Left colon (tissue), 2 donors: ENCODE measurements at places on chromosomes 11 and 22. TPM values are rescaled to one million over a fixed set of nuclear protein-coding genes. Genes with fewer than 3 reads are reported as not detected.

GRCh38 chr11:113474362-113475159 is 637 bp downstream of the DRD2 start:
- peak; percentile 63 for DNase-seq

The TMEM191C gene
- total RNA-seq = 4.0 TPM

The DBX1 gene
- not detected for total RNA-seq

GRCh38 chr11:64090806-64091516 is 55.2 kb downstream of the FLRT1 start:
- DNase-seq = no peak

The CWF19L2 gene
- 9.4 TPM for total RNA-seq

DNA sequence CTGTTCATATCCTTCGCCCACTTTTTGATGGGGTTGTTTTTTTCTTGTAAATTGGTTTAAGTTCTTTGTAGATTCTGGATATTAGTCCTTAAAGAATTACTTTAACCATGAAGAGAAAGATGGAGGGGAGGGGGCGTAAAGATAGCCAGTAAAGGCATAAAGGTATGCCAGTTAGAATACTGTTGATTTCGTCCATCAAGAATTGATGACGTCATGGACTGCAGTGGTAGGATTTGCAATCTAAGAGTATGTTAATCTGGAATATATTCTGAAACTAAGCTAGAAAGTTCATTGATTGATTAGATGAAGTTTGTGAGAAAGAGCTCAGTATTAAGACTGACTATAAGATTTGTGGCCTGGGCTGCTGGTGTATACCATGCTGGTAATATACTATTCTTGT is 856.1 kb downstream of the NTM start:
- no peak for DNase-seq

GRCh38 chr11:29306527-29306926 is 710.3 kb downstream of the KCNA4 start:
- no peak for DNase-seq

GRCh38 chr11:19420868-19421533 is 180.3 kb upstream of the E2F8 start:
- no peak for DNase-seq

- no peak for DNase-seq
These were observed 898 bp downstream of the ZNF215 start for GRCh38 chr11:6927030-6927617.

The OR10A2 gene
- not detected for total RNA-seq

The NPAS4 gene
- total RNA-seq = not detected

DNA sequence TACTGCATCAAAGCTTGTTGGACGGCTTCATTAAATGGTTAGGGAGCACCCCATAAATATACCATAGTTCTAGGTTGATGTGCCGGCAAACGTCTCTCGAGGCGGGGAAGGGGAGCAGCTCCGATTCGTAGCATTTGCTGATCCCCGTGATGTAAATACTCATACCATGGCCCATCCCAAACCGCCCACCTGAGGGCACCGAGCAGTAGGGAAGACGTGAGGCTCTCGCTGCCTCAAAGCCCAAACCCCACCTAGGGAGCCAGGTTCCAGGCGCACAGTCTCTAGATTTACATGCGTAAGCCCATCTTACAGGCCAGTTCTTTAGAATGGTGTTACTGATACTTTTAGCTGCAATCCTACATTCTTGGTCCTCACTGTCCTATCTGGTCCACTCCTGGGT is 124.0 kb downstream of the FEZ1 start:
- no peak for DNase-seq

The OR2AG2 gene
- 0.11 TPM for total RNA-seq

DNA sequence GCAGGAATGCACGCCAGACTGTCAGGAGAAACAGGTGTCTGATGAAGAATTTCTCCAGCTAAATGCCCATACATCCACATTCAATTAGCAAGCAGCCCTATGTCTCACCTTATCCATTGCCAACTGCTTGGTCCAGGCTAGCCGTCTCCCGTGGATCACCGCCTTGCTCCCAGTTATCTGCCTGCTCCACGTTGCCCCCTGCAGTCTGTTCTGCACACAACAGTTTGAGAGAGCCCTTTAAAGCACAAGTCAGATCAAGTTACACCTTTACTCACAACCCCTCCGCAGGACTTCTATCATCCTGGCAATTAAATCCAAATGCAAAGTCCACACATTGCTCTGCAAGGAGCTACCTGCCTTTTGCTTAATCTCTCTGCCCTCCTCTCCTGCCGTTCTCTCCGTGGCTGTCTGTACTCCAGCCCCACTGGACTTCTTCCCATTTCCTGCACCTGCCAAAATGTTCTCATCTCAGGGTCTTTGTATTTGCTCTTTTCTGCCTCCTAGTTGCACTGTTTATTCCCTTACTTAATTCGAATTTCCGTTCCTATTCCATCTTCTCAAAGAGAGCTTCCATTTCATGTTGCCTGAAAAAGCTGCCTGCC is 185.3 kb upstream of the LARGE1 start:
- peak; percentile 36 for DNase-seq

GRCh38 chr11:71183878-71184277 is 68.5 kb downstream of the SHANK2 start:
- no peak for DNase-seq

DNA sequence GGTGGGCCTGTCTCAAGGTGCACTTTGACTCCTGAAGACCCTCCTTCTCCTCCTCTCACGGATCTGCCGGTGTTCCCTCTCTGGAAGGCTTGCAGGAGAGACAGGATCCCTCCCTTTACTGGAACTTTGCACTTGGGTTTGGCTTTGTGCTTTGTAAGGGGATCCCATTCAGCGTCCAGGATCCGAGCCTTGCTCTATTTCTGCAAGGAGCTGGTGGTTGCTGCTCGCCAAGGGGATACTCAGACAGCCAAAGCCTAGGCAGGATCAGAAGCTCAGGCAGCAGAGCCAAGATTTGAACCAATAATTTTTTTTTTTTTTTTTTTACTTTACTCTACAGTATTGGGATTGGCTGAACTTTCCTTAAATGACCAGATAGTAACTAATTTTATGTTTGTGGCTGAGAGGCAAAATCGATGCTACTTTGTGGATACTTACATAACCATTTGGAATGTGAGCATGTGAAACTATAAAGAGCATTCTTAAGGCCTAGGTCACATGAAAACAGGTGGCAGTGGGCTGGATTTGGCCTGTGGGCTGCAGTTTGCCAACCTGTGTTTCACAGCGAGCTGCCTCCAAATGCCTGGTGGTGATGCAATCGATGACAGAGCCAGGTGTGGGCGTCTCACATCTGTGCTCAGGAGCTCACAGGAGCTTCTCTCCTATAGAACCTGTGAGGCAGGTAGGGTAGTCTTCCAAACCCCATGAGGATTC is 25.2 kb downstream of the BCR start:
- no peak for DNase-seq

- DNase-seq = no peak
These were observed 2.5 kb downstream of the OR2D2 start for GRCh38 chr11:6889835-6890234.

The CEND1 gene
- total RNA-seq = not detected

GRCh38 chr11:7098235-7098832 is 9.5 kb downstream of the RBMXL2 start:
- DNase-seq = no peak

DNA sequence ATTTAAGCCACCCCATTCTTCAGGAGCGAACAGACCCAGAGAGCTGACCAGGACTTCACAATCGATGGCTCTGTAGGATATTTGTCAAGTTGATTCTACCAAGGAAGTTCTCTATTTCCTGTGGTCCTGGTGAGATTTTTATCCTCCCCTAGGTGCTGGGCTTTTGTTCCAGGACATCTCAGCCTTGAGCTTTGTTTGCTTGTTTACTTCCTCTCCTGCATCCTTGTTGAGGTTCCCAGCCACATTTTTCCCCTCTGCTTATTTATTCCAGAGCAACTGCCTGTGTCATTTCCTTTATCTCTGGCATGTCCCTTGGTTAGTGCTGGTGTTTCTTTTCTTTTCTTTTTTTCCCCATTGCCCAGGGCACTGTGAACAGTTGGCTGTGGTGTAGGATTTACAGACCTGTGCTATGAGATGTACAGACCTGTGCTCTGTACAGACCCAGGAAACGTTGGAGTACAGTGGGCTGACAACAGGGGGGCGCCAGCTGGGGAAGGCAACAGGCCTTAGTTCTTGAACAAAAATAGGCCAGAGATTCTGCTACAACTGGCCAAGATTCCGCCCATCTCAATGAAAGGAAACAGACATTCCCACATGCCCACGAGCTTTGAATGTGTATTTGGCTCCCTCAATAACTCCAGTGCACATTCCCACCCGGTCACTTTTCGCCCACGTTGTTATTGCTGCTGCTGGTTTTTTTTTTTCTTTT is 235.9 kb upstream of the DDI1 start:
- no peak for DNase-seq

- no peak for DNase-seq
These were observed 89.4 kb upstream of the IGLL5 start for GRCh38 chr22:22798232-22798616.

GRCh38 chr11:134412203-134413042 is at the start of gene B3GAT1:
Gene B3GAT1 (minus strand): TSS chr11:134412242. CDS start chr11:134387659, 24,583 bp downstream.
- DNase-seq = peak; percentile 9
